Osteoblast (primary cell): ENCODE measurements at places on chromosomes 5 and 9.
A peak's percentile ranks its signal among the peaks of the same experiment; 100 is the strongest.

- no peak for DNase-seq
These were observed 518.0 kb downstream of the RAB3C start for GRCh38 chr5:59100875-59101274.

GRCh38 chr5:169181814-169182213 is 119.1 kb downstream of the SLIT3 start:
- no peak for DNase-seq

- DNase-seq, result peak; percentile 74
These were observed 78.5 kb upstream of the TBC1D2 start for GRCh38 chr9:98333703-98334582.

GRCh38 chr5:72380492-72381274 is 60.5 kb downstream of the PTCD2 start:
- no peak for DNase-seq

DNA sequence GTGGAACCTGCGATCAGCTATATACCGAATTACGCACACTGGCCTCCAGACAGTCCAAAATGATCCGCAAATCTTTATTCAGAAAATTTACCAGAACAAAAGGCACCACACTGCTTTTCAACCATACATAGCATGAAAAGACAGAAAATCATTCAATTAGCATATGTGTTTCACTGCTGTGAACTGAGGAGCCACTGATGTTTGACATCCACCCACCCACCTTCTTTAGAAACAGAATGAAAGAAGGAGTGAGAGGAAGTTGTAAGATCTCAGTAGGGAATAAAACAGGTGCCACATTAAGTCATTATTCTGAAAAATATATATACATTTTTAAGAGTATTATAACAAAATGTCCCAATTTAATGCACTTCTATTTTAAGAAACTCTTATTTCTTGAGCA is 156.8 kb downstream of the NFIB start:
- DNase-seq, result no peak

DNA sequence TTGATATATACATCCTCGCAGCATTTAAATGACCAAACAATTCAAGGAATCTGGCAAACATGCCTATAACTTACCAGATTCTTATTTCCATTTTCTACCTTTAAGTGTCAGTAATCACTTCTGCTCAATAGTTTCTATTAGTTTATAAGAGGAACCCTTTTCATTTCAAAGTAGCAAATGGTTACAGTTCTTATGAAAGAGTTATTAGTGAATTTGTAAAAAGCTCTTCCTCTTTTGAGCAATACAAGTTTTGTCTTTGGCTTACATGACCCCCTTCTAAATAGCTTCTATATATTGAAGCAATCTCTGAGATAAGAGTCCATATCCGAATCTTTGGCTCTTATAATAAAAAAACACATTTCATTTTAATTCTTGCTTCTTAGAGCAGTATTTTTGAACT is 42.0 kb downstream of the ELL2 start:
- DNase-seq, result no peak

GRCh38 chr5:99019254-99019653 is 90.4 kb upstream of the CHD1 start:
- no peak for DNase-seq

- DNase-seq, result peak; percentile 92
These were observed 576 bp downstream of the CHD1 start for GRCh38 chr5:98927989-98928872.

DNA sequence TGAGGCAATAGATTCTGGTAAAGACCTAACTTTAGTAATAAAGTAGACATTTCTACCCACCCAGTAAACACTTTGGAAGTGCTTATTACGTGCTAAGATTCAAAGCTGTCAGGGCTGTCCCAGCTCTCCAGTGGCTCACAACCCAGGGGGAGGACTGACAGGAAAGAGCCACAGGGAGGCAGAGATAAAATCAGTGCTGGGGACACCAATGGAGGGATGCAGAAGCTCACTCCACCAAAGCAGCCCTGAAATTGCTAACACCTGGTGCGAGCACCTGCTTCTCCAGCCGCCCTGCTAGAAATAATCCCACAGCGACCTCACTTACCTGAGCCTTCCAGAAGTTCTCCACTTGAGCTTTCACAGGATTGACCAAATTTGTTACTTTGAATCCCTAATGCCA is 501.0 kb downstream of the BNC2 start:
- no peak for DNase-seq

GRCh38 chr9:81656004-81656403 is 33.3 kb downstream of the TLE1 start:
- no peak for DNase-seq

- DNase-seq, result no peak
These were observed 15.7 kb upstream of the POMT1 start for GRCh38 chr9:131487001-131487400.

DNA sequence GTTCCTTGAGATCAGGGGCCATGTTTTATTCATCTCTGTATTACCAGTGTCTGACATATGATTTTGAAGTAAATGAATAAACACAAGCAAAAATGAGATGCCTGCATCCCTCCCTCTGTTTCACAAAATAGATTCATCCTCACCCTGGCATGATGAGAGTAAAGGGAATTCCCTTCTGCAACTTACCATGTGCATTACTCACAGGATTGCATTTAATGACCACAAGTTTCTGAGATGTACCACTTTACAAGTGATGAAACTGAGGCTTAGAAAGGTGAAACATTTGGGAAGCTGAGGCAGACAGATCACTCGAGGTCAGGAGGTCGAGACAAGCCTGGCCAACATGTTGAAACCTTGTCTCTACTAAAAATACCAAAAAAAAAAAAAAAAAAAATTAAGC is 74.2 kb upstream of the TNFSF8 start:
- peak; percentile 21 for DNase-seq

DNA sequence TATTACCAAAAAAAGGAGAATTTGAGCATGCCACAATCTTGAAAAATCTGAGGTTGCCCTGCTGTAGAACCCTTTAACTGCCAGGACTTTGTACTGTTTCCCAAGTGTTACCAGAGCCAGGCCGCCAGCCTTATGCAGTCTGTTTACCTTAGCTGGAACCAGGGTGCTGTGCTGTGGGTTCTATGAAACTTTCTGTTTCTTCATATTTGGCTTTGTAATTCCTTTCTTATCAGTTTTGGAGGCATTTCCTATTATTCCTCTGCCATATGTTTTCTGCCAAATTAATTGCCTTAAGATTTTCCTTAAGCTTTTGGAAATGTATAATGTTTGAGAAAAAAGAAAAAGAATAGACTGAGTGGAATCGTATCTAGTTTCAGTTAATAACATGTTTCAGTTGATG is 2.1 kb downstream of the S1PR3 start:
- DNase-seq, result no peak

DNA sequence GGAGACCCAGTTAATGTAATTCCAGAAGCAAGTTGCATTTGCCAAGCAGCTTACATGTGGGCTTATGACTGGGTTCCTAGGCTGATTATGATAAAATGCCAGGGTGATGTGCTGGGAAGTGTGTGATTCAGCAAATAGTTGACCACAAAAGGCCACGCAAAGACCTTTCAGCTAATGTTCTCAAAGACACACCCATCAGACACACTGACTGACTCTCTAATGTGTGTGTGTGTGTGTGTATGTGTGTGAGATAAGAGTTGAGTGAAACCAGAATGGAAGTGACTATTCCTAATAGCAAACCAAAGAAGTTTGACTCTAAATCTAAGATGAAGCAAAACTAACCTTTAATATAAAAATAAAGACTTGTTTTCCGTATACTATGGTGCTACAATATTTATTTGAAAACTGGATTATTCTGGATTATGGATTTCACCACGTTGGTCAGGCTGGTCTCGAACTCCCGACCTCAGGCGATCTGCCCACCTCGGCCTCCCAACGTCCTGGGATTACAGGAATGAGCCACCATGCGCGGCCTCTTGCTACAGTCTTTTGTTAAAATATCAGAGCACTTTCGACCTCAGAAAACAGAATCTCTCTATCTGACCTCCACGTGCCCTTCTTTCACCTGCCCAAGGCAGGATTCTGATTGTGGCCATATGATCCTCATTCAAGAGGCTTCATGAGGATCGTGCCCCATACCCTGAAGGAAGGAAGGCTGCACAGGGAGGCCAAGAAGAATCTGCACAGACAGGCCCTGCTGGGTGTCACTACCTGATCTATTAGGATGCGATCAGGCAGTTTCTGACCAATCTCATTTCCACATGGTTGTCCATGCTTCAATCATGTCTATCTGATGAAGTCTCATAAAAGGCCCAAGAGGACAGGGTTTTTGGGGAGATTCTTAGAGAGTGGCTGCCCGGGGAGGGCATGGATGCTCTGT is 75.6 kb downstream of the USP20 start:
- DNase-seq, result peak; percentile 89

GRCh38 chr5:127942246-127943060 is 141.1 kb upstream of the SLC12A2 start:
- DNase-seq, result no peak

- DNase-seq, result no peak
These were observed 43.8 kb upstream of the SUSD1 start for GRCh38 chr9:112218908-112219307.

DNA sequence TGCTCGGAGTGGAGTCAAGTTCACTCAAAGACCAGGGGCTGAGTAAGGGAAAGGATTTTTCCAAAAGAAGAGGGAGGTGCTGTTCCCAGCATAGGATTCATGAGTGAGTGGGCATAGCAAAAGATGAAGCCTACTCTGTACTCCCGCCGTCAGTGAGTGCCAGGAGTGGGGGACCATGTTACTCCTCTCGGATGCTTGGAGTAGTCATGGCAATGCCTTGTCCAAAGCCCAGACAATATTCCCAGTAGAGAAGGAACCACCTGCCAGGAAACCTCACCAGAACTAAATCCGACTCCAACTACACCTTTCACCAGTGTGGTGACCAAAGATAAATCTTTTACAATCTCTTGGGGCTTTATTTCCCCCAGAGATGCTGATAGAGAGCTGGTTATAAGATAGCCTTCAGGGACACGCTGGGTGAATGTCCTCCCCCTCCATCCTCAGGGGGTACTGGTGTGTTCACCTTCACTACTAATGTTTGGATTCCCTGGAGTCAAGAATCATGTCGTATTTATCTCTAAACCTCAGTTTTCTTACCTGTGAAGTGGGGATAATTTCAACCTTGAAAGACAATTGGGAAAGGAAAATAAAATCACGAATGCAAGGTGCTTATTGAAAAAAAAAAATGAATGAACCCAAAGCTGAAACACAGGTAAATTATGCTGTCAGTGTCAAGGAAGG is 165.2 kb downstream of the NSG2 start:
- DNase-seq, result no peak

GRCh38 chr5:157306081-157306480 is 40.2 kb downstream of the CYFIP2 start:
- no peak for DNase-seq

- DNase-seq, result peak; percentile 71
These were observed 59.3 kb downstream of the AHRR start for GRCh38 chr5:380701-381309.

DNA sequence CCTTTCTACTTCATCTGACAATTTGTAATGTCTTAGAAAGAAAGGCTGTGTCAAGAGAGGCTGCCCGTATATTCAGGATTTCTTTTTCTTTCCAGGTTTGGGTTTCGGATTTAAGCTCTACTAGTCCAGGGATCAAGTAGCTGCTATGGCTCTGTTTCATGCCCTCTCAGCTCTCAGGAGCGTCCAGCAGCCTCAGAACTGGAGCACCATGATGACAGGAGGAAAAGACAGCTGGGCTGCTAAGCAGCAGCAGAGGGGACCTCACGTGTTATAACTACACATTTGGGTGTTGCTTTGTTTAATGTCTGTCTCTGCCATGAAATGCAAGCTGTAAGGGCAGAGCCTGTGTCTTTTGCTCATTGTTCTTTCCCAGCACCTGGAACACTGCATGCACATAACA is 28.5 kb downstream of the TBC1D2 start:
- no peak for DNase-seq

- DNase-seq, result no peak
These were observed 270.2 kb upstream of the RIOK2 start for GRCh38 chr5:97453263-97453662.

DNA sequence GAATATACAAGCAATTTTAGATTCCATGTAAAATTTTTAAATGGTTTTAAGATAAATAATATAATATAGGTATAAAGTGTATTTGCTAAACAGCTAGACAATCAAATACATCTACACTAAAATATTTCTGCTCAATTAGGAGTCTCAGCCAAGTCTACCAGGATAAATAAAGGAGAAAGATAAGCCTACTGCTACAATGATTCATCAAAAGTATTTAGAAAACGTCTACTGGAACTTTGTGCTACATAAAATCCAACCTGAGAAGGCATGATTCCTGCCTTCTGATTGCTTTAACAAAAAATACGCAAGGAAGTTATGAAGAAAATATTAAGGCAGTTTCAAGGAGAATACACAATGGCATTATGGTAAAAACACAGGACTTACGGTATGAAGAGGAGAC is 570.6 kb downstream of the EFNA5 start:
- no peak for DNase-seq

GRCh38 chr9:105098370-105098769 is 146.1 kb upstream of the SLC44A1 start:
- DNase-seq, result no peak

GRCh38 chr5:56471707-56472106 is 238.6 kb upstream of the ANKRD55 start:
- DNase-seq, result no peak

- no peak for DNase-seq
These were observed 28.5 kb upstream of the PLPPR1 start for GRCh38 chr9:100999906-101000544.

DNA sequence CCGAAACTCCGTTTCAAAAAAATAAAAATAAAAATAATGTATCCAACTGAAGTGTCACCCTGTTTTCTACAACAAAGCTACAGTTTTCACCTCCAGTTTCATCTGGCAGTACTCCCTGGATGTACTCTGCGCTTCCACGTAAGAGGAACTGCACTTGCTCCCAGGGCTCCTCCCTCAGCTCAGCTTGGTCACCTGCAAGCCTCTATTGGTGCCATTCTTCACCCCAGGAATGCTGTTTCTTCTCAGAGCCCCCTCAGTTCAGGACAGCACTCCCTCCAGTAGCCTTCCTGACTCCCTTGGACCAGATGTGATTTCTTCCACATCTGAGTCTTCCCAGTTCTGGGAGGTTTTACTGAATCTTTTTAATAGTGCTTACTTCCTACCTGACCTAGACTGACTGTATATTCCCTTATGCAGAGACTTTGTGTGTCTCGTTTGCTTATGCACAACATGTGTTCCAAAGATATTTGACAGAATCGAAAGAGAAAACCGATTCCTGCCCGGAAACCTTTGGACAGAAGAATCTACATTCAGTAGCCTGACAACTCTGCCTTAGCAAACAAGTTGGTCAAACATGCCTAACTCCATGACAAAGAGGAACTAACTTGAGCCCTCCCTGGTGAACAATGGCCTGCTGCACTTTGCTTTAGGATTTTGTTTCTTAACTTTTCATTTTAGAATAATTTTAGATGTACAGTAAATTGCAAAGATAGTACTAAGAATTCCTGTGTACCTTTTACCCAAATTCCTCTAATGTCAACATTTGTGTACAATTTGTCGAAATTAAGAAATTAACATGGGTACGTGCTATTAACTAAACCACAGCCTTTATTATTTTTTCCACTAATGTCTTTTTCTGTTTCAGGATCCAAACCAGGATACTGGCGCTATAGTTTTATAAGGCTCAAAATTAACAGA is 814 bp downstream of the CCDC125 start:
- no peak for DNase-seq
